CD8-positive, alpha-beta T cell (primary cell): ENCODE measurements at places on chromosomes 2 and 18. TPM values are rescaled to one million over a fixed set of nuclear protein-coding genes. Genes with fewer than 3 reads are reported as not detected.

ASPRV1 gene
- total RNA-seq, result 0.86 TPM

GREB1L gene
- not detected for total RNA-seq

KCNIP3 gene
- not detected for total RNA-seq

PDE1A gene
- not detected for total RNA-seq

POTEJ gene
- not detected for total RNA-seq

DNA sequence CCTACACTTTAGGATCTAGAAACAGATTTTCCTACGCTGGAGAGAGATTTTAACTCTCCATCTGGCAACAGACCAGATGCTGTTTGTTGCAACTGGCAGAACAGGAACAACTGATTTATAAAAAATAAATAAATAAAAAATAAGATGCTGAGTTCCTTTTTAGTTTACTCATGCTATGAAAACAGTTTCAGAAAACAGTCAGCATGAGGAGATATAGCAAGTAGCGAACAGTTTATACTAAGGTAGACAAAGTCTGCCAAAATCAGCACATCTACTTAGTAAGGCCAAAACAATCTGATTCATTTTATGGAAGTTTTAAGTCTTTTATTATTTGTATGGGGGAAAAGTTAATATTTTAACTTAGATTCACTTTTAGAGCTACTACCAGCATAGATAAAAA, 974.0 kb upstream of the CNTNAP5 start:
- no peak for DNase-seq

DNA sequence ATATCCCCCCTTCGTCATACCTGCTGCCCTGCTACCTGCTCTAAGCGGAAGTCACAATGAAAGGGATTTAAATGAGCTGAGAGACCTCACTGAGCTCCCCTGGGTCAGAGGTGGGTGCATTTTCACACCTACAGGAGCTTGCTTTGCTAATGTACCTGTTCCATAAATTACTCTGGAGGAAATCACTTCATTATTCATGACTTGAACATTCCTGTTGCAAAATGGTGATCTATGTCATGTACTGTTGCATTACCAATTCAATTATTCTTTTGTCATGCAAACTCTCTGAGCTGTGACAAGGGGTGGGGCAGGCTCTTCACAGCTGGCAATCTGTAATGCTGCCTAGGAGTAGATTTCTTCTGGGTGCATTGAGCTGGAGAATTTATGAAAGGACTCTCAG, 761.3 kb downstream of the TSN start:
- DNase-seq, result no peak

DNA sequence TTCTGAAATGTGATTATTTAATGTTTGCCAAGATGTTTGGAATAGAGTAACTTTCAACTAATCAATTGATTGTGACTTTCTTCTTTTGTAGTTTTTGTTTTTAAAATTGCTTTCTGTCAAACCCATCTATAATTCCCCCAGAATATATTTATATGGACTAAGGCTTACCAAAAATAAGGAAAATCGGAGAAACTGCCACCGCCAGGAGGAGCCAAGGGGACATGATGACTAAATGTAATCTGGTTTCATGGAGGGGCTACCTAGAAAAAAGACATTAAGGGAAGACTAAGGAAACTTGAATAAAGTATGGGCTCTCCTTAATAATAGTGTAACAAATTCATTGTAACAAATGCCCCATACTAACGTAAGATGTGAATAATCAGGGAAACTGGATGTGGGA, 19.5 kb downstream of the BOLA3 start:
- no peak for DNase-seq

- no peak for DNase-seq
Measured at GRCh38 chr2:18626958-18627650, 37.7 kb upstream of the NT5C1B start.

- DNase-seq, result no peak
Measured at GRCh38 chr2:12605936-12606335, 110.8 kb upstream of the TRIB2 start.

- no peak for DNase-seq
Measured at GRCh38 chr2:171522052-171522787, at the start of gene CYBRD1. CYBRD1 (plus strand) TSS chr2:171522474; CDS start chr2:171522546, 72 bp downstream.

- DNase-seq, result no peak
Measured at GRCh38 chr18:79644666-79645057, 34.9 kb upstream of the CTDP1 start.
